ENCODE measurements at places on chromosomes 5 and 9. TPM values are rescaled to one million over a fixed set of nuclear protein-coding genes. Genes with fewer than 3 reads are reported as not detected.
A peak's percentile ranks its signal among the peaks of the same experiment; 100 is the strongest.

GRCh38 chr9:108049026-108049607 lies 559.5 kb upstream of the KLF4 start:
- no peak overlapping the region for H3K27ac ChIP-seq
- H3K4me3 ChIP-seq, result no peak overlapping the region
- H3K4me1 ChIP-seq, result peaks cover 23% of the 10 kb centered on the region
- H3K27me3 ChIP-seq, result no peaks in the 10 kb centered on the region

DNA sequence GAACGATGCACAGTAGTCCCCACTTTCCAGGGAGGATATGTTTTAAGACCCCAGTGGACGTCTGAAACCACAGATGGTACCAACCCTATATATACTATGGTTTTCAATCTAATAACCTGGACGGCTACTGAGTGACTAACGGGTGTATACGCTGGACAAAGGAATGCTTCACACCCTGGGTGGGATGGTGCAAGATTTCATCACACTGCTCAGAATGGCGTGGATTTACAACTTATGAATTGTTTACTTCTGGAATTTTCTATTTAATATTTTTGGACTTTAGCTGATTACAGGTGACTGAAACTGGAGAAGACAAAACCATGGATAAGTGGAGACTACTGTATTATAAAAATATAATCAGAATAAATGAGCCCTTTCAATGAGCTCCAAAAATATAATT lies 147.6 kb upstream of the TRIM32 start:
- H3K4me1 ChIP-seq, result no peaks in the 10 kb centered on the region
- no peak for DNase-seq
- no peak overlapping the region for H3K4me3 ChIP-seq
- H3K27me3 ChIP-seq, result no peaks in the 10 kb centered on the region
- H3K27ac ChIP-seq, result no peak overlapping the region

GRCh38 chr5:54993318-54993717 lies 7.9 kb upstream of the ESM1 start:
- H3K27me3 ChIP-seq, result no peaks in the 10 kb centered on the region
- no peak overlapping the region for H3K4me3 ChIP-seq
- peaks cover 23% of the 10 kb centered on the region for H3K4me1 ChIP-seq
- H3K36me3 ChIP-seq, result no peaks in the 10 kb centered on the region
- DNase-seq, result peak; percentile 25

Gene GFPT2
- 20.3 TPM for total RNA-seq

DNA sequence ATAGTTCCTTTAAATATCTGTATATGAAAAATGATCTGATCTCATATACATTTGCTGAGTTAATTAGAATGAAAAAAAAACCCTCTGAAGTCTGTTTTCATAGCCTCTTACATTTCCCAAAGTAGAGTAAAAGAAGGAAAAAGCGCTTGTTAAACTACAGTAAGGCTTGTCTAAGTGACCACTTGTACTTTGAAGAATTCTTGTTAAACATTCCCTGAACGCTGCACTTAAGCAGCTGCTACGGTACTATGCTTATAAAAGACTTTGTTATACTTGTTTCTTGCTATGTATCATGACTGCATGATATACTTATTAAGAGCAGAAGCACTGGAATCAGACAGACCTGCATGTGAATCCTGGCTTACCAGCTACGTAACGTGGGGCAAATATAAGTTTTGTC lies 81.7 kb upstream of the MTAP start:
- no peak for DNase-seq
- no peaks in the 10 kb centered on the region for H3K36me3 ChIP-seq
- H3K4me3 ChIP-seq, result no peak overlapping the region
- H3K27me3 ChIP-seq, result peaks cover 67% of the 10 kb centered on the region
- H3K4me1 ChIP-seq, result no peaks in the 10 kb centered on the region

Gene PCDHGC3
- total RNA-seq, result 14.7 TPM

Gene MYMK
- not detected for total RNA-seq

Gene IL13
- total RNA-seq, result not detected

DNA sequence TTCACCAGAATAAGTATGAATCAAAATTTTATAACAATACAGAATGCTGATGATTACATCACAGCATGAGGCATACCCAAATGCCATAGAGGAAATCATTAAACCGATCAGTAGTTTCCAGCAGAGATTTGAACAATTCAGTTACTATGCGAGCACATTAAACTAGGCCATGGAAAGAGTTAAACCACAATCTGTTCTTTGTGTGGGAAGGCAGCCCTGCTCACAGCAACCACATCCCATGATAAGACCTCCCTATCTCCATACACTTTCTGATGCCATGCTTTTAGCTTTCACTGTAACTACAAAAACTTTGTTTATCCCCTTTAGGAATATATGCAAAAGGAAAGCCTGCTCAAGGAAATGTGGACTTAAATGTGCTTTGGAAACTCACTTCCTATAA lies 4.5 kb downstream of the NFIB start:
- H3K27ac ChIP-seq, result no peak overlapping the region
- peaks cover 46% of the 10 kb centered on the region for H3K27me3 ChIP-seq
- no peak overlapping the region for H3K4me3 ChIP-seq
- no peaks in the 10 kb centered on the region for H3K36me3 ChIP-seq

- H3K36me3 ChIP-seq, result no peaks in the 10 kb centered on the region
- H3K27me3 ChIP-seq, result no peaks in the 10 kb centered on the region
- no peak overlapping the region for H3K27ac ChIP-seq
Measured at GRCh38 chr5:31983851-31984250, 190.3 kb downstream of the GOLPH3 start.

DNA sequence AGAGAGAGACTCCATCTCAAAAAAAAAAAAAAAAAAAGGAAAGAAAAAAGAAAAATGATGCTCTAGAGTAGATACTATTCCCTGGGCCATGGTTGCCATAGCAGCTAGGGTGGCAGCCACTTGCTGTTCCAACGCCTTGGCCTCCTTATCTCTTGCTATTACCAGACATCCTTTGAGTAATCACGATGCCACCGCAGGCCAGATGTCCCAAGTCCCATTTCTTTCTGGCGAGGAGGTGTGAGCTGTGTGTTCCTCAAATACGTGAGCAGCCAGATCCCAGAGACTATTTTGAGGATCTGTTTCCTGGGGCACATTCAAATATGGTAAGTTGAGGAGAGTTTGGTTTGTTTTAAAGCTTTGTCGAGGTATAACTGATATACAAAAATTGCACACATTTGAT lies 23.4 kb upstream of the GFPT2 start:
- no peak overlapping the region for H3K4me3 ChIP-seq
- no peaks in the 10 kb centered on the region for H3K27me3 ChIP-seq
- no peaks in the 10 kb centered on the region for H3K36me3 ChIP-seq

GRCh38 chr5:159345861-159346260 lies 15.6 kb upstream of the IL12B start:
- no peak overlapping the region for H3K27ac ChIP-seq
- DNase-seq, result no peak
- no peak overlapping the region for H3K4me3 ChIP-seq
- no peaks in the 10 kb centered on the region for H3K36me3 ChIP-seq

Gene PCDHA1
- total RNA-seq, result 0.19 TPM

Measured in neural progenitor cell (in vitro differentiated cells).